Suppressor macrophage (primary cell): ENCODE measurements at places on chromosomes 7 and 10.

- DNase-seq = peak; percentile 85
These were observed 111.8 kb downstream of the OAT start for GRCh38 chr10:124306922-124307371.

- no peak for DNase-seq
These were observed 237.5 kb upstream of the KLF6 start for GRCh38 chr10:4022473-4022872.

DNA sequence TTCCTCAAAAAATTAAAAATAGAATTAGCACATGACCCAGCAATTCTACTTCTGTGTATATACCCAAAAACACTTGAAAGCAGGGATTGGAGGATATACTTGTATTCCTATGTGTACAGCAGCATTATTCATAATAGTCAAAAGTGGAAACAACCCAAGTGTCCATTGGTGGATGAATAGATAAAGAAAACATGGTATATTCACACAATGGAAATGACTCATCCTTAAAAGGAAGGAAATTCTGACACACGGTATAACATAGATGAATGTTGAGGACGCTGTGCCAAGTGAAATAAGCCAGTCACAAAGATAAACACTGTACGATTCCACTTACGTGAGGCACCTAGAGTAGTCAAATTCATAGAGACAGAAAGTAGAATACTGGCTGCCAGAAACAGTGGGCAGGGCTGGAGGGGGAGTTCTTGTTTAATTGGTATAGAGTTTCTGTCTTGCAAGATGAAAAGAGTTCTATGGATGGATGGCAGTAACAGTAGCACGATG is 26.6 kb upstream of the KAT6B start:
- DNase-seq = peak; percentile 59

DNA sequence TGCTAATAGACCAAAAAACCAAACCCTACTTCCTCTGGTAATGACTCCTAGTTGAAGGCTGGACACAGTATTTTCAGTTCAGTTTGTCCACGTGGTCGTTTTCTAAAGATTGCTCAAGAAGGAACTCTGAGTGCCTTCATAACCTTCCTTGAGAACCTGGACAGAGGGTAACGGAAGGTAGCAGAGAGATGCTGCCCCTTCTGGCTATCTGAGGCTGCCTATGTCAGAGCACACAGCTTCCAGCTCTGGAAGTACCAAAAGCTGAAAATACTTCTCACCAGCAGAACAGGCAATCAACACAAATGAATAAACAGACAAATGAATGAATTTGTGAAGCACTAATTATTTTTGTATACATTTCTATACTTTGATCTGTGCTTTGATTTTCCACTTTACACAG is 85.2 kb downstream of the AMPH start:
- DNase-seq = no peak

DNA sequence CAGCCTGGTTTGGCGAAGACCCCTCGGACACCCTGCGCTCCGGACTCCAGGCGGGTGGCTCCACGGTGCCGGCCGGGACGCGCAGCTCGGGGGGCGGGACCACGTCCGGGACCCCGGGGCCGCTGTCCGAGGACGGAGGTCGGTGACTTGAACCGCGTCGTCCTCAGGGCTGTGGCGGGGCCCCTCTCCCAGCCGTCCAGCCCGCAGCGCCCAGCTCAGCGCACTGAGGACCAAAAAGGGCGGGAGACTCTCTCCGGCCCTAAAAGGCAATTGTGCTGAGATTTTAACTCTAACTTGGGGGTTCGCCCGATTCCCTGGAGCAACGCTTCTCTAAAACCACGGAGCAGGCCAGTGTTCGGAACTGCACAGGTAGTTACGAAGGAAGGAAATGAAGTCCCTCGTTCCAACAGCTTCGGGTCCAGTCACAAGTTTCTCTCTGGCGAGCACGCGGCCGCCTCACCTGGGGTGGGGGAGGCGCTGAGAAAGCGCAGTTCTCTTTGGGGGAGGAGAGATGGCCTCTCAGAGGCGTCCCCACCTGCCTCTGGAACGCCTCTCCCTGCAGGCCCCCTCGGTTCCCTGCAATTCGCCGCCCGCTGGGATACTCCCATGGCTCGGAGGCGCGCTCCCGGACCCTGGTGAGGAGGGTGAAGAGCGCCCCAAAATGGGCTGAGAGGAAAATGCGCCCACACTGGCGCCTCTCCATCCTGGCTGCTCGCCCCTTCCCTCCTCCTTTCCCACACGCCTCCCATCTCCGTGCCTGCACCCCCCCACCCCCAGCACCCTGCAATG is 352.7 kb downstream of the DNAJB6 start:
- no peak for DNase-seq

DNA sequence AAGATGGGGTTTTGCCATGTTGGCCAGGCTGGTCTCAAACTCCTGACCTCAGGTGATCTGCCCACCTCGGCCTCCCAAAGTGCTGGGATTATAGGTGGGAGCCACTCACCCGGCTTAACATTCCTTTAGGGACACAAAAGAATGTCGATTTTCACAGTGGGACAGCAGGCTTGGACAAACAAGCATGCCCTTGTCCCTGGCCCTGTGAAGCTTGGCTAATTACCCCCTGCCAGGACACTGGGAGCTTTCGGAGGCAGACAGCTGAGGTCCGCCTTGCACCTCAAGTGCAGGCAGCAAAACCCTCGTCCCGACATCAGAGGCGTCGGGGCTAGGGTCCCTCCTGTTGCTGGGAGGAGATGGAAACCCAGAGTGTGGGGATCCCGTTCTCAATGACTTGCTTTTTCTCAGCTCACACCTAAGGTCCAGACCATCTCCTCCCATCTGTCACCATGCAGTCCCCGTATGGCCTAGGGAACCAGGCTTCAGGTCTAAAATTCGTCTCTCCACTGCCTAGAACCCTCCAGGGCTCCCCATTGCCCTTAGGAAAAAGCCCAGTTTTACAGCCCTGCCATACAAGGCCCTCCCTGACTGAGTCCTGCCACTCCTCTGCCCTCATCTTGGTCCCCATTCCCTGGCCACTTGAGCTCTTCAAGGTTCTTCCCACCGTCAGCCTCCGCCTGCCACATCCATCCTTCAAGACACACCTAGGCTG is 6.3 kb upstream of the CLIP2 start:
- no peak for DNase-seq

- DNase-seq = no peak
These were observed 16.6 kb upstream of the FAM170B start for GRCh38 chr10:49150426-49150825.

GRCh38 chr7:21939136-21939857 is 6.4 kb downstream of the CDCA7L start:
- DNase-seq = peak; percentile 5

GRCh38 chr7:16318989-16319915 is 102.1 kb downstream of the CRPPA start:
- no peak for DNase-seq

DNA sequence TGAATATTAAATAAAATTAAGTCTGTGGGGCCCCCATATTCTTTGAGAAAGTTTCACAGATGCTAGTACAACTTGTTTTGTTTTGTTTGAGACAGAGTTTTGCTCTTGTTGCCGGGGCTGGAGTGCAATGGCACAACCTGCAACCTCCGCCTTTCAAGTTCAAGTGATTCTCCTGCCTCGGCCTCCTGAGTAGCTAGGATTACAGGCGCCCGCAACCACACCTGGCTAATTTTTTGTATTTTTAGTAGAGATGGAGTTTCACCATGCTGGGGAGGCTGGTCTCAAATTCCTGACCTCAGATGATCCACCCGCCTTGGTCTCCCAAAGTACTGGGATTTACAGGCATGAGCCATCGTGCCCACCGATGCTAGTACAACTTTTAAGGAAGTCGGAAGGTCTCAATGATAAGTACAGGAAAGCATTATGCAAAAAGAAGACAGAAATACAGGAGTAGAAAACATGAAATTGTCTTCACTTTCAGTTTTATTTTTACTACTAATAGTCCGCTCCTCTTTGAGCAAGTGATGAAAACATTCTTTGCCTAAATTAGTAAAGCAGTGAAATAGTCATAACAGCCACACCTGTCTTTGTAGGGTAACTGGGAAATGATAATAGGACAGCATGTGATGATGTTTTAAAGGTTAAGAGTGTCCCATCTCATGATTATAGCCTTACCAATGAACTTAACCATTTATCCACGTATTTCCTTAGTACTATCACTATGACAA is 147.5 kb downstream of the SEMA3D start:
- no peak for DNase-seq

GRCh38 chr7:142553216-142553615 is 196.1 kb upstream of the PRSS1 start:
- DNase-seq = no peak

DNA sequence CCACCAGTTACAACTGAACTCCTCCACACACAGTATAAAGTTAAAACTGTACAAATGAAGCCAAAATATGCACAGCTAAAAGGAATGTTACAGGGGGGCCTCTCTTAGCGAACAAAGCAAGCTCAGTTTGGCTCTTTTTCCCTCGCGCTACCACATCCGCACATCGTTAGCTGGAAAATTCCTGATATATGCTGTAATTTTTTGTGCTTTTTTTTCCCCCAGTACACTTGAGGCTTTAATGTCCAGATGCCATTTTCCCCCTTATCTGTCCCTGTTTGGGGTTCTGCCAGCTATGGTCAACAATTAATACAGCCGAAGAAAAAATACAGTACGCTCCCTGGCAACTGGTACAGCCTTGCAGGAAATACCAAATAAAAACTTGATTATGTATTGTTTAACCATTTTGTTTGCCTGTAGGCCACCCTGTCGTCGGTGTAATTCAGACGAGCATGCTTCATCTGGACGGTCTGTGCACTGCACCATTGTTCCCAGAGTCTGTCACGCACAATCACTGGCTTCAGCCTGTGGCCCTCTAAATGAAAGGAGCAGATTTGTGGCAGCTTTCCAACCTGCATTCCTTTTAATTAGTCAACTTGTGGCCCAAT is 108.1 kb upstream of the FAM133B start:
- DNase-seq = no peak

- no peak for DNase-seq
These were observed 15.9 kb downstream of the LRRC18 start for GRCh38 chr10:48923748-48924147.

GRCh38 chr7:5452937-5453540 is 29.4 kb upstream of the TNRC18 start:
- peak; percentile 39 for DNase-seq

GRCh38 chr7:107021600-107021999 is 22.9 kb upstream of the PRKAR2B start:
- no peak for DNase-seq

DNA sequence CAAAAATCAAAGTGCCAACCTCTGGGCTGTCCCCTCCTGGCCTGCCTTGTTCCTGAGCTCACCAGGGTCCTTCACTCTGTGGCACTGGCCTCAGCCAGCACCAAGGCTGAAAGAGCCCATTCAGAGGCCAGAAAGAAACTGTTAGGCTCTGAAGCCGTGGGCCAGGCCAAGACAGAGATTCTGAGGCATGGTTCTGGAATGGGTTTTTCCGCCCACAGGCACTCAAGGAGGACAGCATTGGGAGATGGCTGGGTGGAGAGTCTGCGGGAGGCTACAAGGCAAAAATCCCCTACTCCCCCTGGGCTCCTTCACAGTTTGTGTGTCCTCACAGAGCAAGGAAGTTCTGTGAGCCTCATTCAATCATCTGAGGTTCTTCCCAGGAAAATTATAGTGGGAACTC is 31.7 kb downstream of the GRIFIN start:
- DNase-seq = no peak

GRCh38 chr10:78301481-78301880 is 267.8 kb downstream of the RPS24 start:
- no peak for DNase-seq

GRCh38 chr7:87312215-87312865 is 33.1 kb upstream of the CROT start:
- DNase-seq = peak; percentile 72

DNA sequence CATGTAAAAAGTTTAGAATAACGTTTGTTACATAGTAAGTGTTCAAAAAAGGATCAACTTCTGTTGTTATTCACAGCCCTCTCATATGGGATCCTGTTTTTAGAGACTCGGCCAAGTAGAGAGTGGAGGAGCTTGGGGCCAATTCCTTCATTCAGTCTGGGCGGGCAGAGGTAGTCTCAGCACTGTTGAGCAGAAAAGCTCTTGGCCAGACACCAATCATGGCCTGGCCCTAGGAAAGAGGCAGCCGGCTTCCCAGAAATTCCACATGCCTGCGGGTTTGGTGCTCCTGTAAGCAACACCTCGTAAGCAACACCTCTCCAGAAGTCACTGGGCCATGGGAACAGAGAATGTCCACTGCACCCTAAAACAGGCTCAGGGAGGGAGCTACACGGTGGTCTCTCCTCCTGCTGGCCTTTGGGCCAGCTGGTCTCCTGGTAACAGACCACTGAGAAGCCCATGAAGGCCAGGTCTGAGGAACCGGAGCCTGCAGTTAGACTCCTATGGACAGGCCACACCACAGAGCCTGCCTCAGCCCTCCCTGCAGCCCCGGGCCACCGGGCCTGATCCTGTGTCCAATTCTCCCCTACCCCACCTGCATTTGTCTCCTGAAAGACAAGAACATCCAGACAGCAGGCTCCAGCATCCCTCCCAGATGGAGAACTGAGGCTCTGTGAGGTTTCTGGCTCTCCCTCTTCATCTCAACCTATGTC is 149.1 kb downstream of the GRID1 start:
- no peak for DNase-seq

GRCh38 chr10:5751601-5752253 is 61.5 kb downstream of the GDI2 start:
- no peak for DNase-seq

DNA sequence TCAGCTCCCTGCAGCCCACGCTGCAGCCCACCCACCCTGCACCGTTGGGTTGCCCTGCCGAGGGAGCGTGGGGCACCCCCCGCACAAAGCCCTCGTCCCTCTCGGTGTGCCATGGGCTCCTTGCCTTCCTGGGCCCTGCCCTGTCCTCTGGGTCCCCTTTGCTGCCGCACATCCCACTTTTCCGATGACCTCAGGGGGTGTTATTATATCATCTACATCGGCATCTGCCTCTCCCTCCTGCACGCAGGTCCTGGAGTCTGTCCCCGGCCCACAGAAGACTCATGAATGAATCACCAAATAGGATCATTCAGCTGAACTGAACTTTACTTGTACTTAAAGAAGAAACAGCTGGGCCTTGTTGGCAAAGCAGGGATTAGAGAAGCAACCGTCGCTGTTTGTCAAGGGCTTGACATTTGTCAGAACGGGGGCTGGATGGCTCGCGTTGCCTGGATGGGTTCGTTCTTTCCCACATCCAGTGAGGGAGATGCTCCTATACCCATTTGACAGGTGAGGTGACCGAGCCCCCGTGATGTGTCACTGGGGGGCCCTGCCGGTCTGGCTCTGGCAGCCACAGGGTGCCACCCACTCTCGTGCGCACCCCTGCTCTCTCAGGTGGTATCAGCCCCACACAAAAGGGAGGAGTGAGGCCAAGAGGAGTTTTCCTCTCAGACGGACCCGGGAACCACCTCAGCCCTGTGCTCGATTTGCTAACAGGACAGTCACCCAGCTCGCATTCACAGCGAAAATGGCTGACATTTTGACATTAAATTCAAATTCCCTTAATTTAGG is 58.6 kb upstream of the EBF3 start:
- DNase-seq = no peak

GRCh38 chr10:62433181-62433692 is 59.1 kb downstream of the ZNF365 start:
- DNase-seq = peak; percentile 79

- DNase-seq = no peak
These were observed 43.9 kb downstream of the IFIT5 start for GRCh38 chr10:89458291-89458690.
